ENCODE measurements at places on chromosomes 12 and 14.

- no peak for DNase-seq
Observed at GRCh38 chr12:114693532-114693931, 9.6 kb upstream of the TBX3 start.

- DNase-seq, result no peak
Observed at GRCh38 chr14:24789378-24789884, 155.4 kb upstream of the GZMB start.

GRCh38 chr12:46367351-46368029 is 5.1 kb downstream of the SLC38A2 start:
- no peak for DNase-seq

DNA sequence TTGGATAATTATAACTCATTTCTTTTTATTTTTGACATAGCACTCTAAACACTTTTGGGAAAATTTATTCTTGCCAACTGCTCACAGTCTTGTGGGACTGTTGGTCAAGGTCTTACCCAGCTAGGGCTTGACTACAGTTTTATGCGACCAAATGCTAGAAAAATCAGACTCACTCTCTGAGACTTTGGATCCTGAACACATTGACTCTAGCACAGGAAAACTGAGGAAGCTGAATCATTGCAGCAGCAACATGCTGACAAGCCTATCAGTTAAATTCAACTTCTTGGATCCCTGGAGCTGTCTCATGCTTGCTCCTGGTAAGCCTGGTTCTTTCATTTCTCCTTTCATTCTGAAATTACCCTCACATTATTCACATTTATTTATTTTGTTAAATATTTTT is 120.7 kb upstream of the TMTC2 start:
- DNase-seq, result no peak

DNA sequence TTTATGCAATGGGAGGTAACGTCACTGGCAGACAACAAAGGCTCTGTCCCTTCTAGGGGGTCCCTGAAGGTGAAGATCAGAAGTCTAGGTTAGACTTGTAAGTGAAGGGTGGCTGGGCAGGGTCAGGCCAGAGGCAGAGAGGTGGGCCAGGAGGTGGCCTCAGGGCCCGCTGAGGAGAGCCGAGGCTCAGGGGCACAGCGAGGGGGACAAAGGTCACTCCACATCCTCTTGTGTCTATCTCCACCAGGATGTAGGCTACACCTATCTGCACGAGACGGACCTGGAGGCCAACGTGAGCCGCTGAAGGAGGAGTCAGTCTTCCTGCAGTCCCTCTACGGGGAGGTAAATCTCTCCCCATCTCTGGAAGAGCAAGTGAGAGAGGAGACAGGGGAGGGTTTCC is 20.3 kb downstream of the KRT85 start:
- DNase-seq, result no peak

GRCh38 chr12:50268482-50268881 is 14.8 kb downstream of the LIMA1 start:
- DNase-seq, result no peak

- no peak for DNase-seq
Observed at GRCh38 chr12:51005671-51006070, 20.5 kb downstream of the SLC11A2 start.

DNA sequence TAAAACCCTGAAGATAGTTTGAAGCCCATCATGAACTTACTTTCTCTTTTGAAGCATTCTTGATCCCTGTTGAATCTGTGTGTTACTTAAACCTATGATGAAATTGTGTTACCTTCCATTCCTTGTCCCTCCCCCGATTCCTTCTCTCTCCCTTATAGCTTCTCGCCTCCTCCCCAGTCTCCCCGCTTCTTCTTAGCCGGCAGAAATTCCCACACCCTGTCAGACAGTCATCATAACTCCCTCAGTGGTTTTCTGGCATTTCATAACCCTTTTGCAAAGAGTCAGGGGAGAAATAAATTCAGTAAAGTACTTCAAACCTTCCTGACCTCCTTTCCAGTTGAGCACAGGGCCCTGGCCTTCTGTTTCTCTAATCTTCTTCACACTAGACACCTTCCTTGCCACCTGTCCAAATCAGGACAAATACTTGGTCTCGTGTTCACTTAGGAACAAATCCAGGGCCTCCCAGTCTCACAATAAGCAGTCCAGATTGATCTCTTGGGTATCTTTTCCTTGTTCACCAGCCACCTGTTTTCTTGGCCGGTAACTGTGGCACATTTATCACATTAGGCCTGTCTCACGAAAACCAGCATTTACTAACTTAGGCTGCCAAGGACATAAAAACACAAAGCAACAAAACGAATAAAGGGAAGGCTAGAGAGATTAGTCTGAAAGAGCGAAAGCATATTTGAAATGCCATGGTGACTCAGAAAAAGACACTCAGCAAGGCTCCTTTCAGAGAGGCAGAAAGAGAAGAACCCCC is 355.9 kb downstream of the TMTC2 start:
- DNase-seq, result no peak

DNA sequence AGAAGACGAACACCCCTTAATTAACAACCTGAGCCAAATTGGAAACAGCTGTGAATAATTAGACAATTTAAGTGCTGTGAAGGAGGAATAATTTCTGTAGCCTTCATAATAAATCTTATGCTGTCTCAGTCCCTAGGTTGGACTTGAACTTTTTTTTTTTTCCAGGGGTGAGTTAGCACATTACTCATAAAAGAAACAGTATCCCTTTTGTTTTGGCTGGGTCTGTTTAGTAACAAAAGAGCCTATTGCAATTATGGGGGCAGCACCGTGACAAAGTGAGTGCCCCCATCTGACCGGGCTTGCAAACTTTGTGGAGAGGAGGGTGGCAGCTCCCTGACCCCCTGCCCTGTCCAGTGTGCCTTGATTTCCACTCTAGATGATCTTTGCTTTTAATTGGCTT is 167.4 kb downstream of the DICER1 start:
- no peak for DNase-seq

- no peak for DNase-seq
Observed at GRCh38 chr12:91523831-91524230, 341.2 kb upstream of the DCN start.

GRCh38 chr12:68375756-68376695 is 43.9 kb upstream of the MDM1 start:
- DNase-seq, result peak; percentile 40

DNA sequence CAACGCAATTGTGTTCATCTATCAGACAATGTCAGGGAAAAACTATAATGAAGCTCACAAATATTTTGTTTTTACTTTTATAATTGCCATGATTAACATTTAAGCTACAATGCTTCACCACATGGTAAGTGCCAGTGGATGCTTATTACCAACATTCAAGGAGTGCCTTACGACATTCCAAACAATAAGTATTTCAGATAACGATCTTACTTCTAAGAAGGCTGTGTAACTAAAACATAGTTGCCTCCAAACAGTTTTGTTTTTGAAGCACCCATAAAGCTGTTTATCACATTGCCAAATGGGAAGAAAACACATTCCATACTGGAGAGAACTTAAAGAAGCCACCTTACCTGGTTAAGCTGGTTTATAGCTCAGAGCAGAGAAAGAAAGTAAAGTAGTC is 78.8 kb downstream of the RPS6KA5 start:
- no peak for DNase-seq

DNA sequence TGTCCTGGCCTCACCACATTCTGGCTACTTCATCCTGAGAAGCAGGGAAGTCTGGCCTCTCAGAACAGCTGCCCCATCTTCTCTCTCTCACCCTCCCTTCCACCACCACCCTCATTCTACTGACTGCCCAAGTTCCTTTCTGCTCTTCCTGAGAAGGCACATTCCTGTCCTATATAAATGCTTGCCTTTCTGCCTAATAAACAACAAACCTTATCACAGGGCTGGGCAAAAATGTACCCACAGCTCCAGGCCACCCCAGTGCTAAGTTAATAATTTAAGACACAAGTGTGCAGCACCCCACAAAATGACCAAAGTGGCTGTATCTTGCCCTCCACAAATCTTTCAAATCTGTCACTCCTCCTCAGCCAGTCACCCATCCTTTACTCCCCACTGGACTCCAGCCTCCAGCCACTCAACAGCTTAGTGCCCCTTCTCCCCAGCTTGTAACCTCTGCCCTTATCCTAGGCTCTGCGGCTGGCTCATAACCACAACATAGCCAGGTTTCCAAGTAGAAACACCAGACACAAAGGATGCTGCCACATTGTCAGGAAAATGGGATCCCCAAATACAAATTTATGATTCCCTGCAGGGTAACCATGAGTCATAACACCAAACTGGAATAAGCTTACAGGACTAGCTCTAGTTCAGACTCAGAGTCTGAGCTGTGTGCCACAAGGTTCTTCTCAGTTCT is 15.0 kb downstream of the OXA1L start:
- DNase-seq, result no peak

DNA sequence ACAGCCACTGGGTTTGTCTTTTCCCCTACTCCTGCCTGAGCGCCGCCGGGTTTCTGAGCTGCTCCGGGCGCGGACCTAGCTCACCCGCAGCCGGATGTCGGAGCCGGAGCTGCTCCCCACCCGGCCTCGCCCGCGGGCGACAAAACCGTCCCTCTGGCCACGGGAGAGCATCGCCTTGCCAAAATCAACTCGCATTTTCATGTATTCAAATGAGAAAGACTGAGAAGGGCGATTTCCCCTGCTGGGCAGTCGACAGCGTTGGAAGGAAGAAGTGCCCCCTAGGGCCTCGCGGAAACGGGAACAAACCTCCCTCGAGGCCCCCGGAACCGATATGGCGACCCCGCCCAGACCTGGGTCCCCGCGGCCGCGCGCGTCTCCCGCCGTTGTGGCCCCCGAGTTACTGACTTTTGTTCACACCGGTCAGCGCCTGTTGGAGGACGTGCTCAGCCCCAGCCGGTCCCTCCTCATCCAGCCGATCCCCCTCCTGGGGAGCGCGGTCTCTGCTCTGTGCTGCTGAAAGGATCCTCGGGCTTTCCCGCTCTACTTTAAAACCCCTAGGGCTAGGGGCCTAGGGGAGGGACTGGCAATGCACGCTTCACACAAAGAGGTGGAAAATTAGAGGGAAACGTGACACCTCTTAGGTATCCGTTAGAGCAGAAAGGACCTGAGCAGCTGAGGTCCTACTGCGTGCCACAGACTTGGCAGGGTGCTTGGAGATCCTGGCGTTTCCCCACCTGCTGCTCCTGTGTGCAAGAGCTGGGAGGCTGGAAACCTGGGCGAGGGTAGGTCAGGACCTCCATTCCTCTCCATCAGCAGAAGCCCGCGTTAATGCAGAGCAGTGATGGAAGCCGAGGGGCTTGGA is 4.3 kb downstream of the TTC6 start:
- DNase-seq, result peak; percentile 71

DNA sequence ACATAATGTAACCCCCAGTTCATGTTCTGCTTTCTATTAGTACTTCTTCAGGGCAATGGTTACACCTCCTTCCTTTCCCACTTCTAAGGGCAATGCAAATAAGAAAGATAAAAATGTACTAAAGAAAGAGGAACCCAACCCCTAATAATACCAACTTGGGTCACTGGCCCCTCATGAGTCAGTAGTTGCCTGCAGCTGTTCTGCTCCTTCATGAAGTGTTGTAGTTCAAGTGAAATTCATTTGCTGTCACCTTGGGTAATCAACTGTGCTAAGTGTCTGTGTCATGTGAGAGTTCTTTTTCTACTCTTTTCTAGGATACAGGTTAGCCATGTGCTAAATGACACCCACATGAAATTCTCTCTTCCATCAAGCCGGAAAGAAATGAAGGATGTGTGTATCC is 91.8 kb downstream of the PLXNC1 start:
- peak; percentile 1 for DNase-seq

DNA sequence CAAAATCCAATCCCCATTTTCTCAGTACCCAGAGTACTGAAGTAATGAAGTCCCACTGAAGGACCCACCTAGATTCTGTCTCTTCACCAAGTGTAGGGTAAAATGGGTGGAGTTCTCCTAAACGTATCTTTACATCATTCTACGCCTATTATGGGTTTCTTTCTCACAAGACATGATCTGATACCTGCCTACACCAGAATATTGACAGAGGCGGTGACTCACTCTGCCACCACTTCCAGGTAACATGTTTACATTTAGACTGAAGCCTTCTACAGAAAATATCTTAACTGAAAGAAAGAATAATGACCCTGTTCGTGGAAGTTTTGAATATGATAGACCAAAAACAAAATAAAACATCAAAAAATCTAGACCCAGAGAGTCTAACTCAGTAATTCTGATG is 89.8 kb downstream of the BTG1 start:
- no peak for DNase-seq

DNA sequence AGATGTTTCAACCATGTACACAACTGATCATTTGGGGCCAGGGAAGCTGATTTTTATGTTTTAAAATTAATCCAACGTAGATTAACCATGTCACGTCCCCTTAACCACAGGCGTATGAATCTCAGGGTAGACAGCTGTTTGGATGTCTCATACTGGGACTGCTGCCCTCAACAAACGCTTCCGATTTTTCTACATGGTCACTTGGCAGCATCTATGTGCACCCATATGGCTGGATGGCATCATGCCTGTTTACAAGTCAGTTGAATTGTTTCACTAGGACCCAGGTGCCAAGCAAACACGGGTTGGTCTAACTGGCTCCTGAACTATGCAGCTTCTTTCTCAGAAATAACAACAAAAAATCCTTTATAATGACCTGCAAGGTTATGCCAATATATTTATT is 393.8 kb downstream of the NPAS3 start:
- no peak for DNase-seq

DNA sequence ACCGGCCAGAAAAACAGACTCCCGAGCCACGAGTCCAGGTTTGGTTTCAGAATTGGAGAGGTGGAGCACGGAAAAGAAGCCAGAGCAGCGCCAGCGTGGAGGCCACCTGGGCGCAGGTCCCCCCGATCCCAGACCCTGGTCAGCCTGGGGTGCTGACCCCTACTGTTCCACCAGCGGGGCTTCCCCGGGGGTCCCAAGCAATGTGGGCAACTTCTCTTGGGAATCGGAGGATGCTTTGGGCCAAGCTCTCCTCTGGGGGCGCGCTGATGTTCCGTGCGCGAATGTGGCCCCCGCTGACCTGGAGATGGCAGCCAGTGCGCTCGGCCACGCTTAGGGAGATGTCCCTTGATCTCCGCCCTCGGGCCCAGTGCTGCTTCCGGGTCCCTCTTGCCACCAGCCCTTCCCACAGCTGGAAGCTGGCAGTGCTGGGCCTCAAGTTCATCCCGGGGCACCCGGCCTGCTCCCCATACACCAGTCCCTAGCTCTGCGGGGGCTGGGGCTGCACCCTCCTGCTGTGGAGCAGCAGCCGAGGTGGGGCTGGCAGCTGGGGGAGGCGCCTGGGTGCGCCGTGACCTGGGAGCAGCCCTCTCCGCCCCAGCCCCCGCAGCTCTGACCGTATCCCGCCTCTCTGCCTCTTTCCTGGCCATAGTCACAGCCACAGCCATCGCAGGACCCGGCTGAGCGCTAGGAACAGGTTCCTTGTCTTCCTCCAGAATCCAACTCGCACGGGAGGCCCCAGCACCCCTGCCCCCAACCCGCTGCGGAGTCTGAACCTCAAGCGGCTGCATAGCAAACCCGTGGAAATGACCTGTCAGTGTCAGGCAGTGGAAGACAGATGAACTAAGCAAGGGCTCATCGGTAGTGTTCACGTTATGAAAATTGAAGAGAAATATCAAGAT is 91.2 kb downstream of the RCOR1 start:
- no peak for DNase-seq

DNA sequence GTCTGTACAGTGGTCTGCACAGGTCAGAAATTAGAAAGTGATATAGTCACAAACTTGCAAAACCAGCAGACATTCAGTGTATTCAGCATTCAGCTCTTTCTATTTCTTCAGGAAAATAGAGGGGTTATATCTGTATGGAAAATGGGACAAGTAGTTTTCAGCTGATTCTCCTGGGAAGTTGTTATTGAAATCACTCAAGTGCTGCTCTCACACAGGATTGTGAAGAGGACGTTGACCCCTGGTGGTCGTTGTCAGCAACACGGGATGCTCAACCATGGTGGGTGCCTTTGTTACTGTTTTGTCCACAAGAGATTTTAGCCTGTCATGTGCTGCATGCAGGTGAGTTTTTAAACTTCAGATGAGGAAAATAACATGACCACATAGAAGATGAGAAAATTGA is 981.8 kb downstream of the TMEM121 start:
- no peak for DNase-seq

Data from ecto neural progenitor cell (in vitro differentiated cells).